ENCODE measurements at places on chromosomes 4 and X.

- DNase-seq = no peak
Observed at GRCh38 chrX:14616301-14616700, 87.0 kb downstream of the GLRA2 start.

- DNase-seq = no peak
Observed at GRCh38 chrX:40142417-40142816, 44.7 kb upstream of the BCOR start.

DNA sequence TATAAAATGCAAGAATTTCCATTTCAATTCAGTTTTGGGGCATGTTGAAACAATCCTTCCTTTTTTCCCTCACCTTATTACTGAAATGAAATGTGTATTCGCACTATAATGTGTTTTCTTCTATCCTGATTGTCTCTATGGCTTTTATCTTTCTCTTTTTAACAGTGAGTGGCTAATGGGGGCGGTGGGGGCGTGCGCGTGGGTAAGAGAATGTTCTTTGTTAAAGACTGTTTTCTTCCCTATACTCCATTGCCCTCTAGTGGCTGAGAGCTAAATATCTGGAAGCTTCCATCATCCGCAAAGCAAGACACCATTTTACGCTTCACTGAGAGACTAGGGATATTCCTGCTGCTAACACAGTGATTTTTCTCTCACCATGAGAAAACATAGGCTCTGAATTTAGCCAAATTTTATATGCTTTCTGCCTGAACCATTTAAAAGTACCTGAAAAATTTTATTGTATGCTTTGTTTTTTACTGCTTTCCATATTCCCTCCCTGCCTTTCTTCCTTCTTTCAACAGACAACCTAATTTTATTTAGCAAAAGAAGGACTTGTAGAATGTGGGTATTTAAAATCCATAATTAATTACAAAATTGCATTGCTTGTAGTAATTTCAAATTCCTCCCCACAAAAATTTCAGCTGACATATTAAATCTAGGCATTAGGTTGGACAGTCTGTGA lies 194.0 kb downstream of the GASK1B start:
- DNase-seq = peak; percentile 89

GRCh38 chrX:43805579-43805978 lies 76.7 kb downstream of the MAOB start:
- no peak for DNase-seq

DNA sequence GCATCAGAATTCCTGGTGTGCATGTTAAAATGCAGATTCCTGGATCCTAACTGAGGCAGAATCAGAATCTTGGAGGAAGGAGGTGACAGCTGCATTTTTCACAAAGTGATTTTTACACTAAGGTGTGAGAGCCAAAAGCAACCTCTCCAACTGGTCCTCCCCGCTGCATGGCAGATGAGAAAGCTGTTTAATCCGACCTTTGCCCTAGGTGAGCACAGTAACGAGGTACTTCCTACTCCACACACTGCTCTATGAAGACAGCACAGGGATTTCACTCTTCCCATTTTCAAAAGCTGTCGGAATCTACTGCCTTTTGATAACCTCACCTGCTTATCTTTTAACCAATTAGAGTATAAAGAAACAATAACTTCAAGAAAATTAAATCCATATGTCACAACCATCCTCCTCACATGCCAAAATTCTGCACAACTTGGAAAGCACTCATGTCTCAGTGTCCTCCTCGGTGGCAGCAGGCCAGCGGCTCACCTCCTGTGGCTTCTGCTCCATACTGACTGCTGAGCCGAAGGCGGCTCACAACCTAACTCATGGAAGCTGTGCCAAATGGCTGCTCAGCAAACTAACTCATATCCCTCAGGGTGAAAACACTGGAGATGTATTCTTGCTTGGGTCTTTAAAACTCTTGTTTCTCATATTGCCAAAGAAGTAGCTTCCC lies 3.6 kb downstream of the CASP6 start:
- peak; percentile 65 for DNase-seq

DNA sequence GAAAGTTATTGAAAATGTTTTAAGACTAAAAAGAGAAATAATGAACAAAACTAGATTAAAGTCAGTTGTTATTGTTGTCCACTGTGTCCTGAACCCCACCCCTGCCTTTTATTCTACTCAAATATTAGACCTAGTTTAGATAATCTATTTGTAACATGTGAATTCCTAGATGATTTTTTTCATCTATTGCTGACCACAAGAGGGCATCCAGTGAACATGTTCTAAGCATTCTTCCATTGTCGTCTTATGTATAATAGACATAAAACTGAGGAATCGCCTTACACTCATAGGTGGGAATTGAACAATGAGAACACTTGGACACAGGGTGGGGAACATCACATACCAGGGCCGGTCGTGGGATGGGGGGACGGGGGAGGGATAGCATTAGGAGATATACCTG lies 36.4 kb upstream of the HPRT1 start:
- peak; percentile 36 for DNase-seq

DNA sequence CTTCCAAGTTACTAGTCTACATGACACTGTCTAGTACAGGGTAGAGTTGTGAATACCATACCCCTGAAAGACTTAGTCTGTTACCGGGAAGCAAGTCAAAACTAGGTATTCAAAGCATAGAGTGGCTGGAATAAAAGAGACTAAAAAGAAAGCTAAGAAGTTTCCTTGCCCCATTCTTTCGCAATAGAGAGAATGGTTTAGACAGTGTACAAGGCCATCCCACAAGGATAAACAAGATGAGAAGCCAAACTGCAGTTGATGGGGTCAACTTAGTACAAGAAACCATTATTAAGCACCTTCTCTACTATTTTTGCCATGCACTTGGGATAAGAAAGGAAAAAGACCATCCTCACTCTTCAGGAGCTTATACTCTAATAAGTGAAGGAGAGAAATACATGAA lies 30.3 kb downstream of the AMMECR1 start:
- no peak for DNase-seq

DNA sequence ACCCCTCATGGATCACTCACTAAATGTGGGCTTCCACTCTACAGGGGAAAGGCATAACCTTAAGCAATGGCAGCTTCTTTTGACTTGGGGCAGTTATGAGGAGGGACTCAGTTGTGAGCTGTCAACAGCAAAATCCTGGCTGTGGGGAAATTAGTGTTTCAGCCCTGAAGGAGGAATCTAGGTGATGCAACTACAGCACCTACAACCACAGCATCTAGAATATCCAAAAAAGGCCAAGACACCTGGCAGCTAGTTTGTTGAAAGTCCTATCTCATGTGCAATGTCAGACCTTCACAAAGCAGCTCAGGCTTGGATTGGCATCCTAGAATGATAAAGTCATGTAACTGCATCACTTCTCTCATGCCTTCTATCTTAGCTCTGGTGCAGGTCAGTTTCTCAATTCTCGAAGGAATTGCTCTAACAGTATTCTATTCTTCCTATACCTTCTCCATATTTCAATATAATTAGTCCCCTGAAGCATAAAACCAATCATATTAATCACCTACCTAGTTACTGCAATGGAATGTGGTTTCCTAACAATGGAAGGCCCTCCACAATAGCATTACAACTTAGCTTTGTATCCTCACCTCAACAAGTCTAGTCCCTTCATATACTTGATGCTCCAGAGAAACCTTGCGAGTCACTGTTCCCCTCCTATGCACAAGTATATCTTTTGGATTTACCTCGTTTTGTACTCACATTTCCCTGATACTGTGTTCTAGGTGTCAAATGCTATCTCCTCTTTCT lies 5.5 kb upstream of the ANTXR2 start:
- DNase-seq = no peak

GRCh38 chr4:78542373-78542772 lies 9.2 kb upstream of the ANXA3 start:
- no peak for DNase-seq

GRCh38 chr4:118834070-118834469 lies 1.9 kb downstream of the SEC24D start:
- no peak for DNase-seq
